Right ventricle myocardium inferior (tissue), 1 donor: ENCODE measurements at places on chromosomes 16 and 17.
A peak's percentile ranks its signal among the peaks of the same experiment; 100 is the strongest.

- DNase-seq: no peak
Observed at GRCh38 chr16:58501242-58502131, 1.5 kb downstream of the NDRG4 start.

DNA sequence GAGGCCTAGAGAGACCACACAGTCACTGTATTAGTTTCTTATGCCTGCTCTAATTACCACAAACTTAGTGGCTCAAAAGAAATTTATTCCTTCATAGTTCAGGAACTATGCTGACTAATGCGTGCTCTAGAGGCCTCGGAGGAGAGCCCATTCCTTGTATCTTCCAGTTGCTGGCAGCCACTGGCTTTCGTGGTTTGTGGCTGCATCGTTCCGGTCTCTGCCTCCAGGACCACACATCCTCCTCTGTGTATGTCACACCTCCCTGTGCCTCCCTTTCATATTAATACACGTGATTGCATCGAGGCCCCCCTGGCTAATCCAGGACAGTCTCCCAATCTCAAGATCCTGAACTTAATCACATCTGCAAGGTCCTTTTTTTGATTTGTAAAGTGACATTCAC lies 16.9 kb upstream of the MYLK3 start:
- DNase-seq: no peak

DNA sequence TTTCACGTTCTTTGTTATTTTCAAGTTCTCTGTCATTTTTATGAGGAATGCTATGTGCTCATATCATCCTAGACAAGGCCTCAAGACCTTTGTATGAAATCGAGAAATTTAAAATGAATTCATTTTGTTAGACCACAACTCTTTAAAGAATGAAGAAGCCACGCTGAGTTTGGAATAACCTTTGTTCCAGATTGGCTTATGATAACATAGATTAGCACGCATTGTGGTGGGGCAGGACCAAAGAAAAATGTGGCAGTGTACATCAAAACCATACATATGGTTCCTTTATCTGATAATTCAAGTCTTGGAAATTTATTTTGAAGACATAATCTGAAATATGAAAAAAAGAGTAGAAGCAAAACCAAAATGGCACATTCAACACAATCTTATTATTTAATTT lies 2.2 kb downstream of the HSD17B2 start:
- DNase-seq: no peak

DNA sequence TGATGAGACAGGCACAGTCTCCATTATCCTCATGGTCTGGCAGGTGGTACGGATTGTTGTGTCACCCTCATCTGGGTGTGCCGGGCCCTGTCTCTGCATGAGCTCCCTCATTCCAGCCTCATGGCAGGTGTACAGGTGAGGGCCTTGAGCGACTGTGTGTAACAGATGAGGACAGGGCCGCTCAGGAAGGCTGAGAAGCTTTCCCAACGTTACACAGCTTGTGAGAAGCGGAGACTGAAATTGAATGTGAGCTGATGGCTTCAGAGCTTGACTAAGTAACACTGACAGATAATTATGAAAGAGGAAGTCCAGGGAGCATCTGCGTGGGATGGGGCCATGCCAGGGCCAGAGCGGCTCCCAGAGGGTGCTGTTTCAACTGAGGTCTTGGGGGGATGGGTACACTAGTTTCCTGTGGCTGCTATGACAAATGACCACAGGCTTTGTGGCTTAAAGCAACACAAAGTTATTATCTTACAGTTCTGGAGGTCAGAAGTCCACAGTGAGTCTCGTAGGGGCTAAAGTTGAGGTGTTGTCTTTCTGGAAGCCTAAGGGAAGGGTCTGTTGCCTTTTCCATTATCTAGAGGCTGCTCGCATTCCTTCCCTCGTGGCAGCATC lies 36.7 kb downstream of the CMIP start:
- DNase-seq: peak; percentile 86

- DNase-seq: no peak
Observed at GRCh38 chr16:49487746-49488145, 114.1 kb downstream of the C16orf78 start.

GRCh38 chr17:53949473-53950090 lies 126.9 kb downstream of the KIF2B start:
- DNase-seq: no peak

DNA sequence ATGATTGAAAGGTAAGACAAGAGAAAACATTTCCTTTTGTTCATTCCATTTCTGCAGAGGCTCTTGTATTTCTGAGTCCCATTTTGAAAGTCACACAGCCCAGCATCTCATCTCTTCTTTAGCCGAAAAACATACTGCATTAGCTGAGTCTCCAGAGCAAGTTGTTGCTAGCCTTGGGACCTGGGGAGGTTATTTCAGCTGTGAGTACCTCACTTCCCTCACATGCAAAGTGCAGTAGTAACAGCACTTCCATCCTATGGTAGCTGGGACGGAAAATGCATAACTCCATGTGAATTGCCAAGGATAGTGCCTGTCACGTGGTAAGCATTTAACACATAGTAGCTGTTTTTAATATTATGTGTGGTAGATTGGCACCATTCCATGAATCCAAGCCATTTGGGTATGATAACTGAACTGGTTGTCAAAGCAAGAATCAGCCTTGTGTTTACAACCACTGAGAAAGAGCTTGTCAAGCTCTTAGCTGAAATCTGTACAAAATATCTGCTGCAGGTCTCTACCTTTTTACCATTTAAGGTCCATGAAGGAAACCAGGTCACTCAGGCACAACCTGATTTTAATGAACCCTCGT lies 345.7 kb downstream of the CDH13 start:
- no peak for DNase-seq

- no peak for DNase-seq
Observed at GRCh38 chr17:2380950-2381649, 19.8 kb downstream of the MNT start.

- DNase-seq: no peak
Observed at GRCh38 chr16:90057738-90058173, 19.4 kb downstream of the PRDM7 start.

DNA sequence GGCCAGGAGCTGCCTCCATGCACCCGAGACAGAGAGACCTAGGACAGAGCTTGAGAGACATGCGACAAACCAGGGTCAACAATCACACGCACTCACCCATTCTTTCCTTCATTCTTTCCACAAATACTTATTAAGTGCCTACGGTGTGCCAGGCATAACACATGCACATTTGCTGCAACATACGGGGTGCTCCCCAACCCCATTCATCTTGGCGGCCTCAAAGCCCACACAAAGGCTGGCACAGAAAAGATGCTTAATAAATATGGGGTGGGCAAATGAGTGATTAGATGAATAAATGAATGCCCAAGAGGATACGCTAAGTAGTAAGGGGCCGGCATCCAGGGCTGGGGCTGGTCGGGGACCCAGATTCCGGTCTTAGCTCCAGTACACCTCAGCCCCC lies 117.9 kb downstream of the ZNF423 start:
- DNase-seq: no peak

GRCh38 chr16:88058817-88059216 lies 107.6 kb downstream of the BANP start:
- no peak for DNase-seq

GRCh38 chr16:19338335-19338734 lies 52.8 kb downstream of the CLEC19A start:
- DNase-seq: no peak

DNA sequence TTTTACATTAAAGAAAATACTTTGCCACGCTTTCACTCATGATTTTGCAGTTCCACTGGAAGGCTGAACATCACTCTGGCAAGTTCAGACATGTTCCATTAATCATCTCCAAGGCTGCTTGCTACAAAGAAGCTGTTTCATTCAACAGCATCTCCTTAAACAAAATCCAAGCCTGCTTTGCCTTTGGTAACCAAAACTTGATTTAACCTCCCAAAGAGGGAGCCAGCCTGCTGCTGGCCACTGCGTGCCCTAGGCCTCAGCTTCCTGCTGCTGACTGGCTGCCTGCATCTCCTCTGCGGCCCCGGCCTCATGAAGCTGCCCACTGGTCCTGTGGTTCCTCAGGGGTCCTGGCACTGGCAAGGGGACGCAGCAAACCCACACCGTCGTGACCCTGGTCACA lies 31.8 kb downstream of the ANKRD11 start:
- DNase-seq: no peak

DNA sequence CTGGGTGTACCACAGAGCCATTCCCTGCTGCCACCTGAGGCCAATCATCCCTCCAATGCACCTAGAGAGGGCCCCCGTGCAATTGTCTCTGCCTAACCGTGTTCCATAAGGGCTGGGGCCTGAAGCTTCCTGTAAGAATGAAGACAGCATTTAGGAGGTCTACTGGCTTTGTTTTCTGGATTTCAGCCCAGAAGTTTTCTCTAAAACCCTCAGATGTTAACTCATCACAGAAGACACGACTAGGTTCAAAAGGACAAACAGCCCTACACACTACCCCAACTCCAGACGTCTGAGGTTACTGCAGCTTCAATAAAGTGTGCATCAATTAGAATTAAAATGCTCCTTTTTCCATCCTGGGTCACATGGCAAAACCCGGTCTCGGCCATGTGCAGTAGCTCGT lies 10.8 kb upstream of the DRG2 start:
- DNase-seq: no peak

GRCh38 chr17:46059486-46059885 lies 60.4 kb downstream of the STH start:
- DNase-seq: no peak

GRCh38 chr17:32100971-32101631 lies 41.2 kb upstream of the RHOT1 start:
- DNase-seq: no peak

- no peak for DNase-seq
Observed at GRCh38 chr17:74599023-74599399, 6.9 kb upstream of the CD300LD start.

GRCh38 chr17:55452139-55452790 lies 30.6 kb upstream of the MMD start:
- DNase-seq: no peak

GRCh38 chr16:57472665-57473060 lies 10.2 kb downstream of the POLR2C start:
- DNase-seq: no peak

- no peak for DNase-seq
Observed at GRCh38 chr17:10177913-10178505, 20.4 kb downstream of the GAS7 start.

DNA sequence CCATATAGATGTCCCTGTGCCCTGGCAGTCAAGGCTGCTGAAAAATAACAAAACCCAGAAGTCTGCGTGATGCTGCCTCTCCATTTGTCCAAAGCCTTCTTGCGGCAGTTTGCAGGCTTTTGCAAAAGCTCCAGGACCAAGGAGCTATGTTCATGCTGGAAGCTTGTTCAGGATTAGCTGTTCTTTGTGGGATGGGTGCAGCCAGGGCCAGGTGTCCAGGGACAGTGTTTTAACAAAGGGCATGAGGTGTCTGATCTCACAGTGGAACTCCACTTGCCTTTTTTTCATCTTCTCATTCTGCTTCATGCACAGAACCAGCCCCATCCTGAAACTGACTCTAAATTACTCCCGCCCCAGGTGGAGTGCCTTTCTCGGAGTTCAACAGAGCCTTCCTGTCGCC lies 31.7 kb upstream of the STH start:
- DNase-seq: no peak

GRCh38 chr16:75063549-75064088 lies 53.0 kb downstream of the LDHD start:
- no peak for DNase-seq

- DNase-seq: peak; percentile 96
Observed at GRCh38 chr17:78253946-78254672, 22.7 kb downstream of the TMEM235 start.

DNA sequence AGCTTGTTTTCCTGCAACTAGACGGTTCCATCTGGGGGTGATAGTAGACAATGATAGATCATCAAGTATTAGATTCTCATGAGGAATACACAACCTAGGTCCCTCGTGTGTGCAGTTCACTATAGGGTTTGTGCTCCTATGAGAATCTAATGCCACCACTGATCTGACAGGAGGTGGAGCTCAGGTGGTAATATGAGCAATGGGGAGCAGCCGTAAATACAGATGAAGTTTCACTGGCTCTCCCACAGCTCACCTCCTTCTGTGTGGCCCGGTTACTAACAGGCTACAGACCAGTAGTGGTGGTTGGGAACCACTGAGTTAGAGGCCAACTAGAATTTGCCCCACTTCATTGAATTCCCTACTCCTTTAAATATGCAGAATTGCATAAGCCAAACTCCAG lies 147.5 kb upstream of the HSBP1 start:
- DNase-seq: no peak

DNA sequence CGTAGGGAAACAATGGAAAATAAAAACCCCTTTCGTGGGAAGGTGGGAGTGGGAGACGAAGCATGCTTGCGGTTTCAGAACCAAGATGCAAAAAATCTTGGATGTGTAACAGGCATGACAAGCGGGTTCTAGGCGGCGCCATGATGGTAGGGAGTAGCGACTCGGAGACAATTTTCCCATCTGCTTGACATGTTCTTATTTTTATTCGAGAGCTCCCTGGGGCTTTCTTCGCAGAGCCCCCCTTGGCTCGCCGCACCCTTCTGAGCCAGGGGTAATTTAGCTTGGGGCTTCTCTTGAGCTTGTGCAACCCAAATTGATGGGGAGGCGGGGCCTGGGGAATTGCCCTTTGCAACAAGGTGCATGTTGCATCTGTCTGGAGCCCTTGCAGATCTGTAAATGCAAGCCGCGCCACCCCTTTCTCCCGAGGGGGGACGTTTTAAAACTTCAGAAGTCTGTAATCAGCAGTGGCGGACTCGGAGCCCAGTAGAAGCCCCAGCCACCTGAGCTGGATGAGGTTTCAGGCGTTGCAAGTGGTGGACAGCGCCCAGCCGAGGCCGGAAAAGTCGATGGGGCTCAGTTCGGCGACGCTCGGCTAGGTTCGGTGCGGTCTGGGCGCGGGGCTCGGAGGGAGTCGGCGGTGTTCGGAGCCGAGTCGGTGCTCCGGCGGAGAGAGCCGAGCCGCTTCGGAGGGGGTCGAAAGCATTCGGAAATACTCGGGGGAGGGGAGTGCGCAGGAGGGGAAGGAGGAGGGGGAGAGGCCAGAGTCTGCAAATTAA lies 2.9 kb downstream of the GNAO1 start:
- peak; percentile 85 for DNase-seq

GRCh38 chr17:72452286-72453173 lies 331.7 kb downstream of the SOX9 start:
- no peak for DNase-seq

GRCh38 chr17:59642565-59642964 lies 22.9 kb downstream of the CLTC start:
- no peak for DNase-seq
